ENCODE measurements at places on chromosomes 13 and 19. TPM values are rescaled to one million over a fixed set of nuclear protein-coding genes. Genes with fewer than 3 reads are reported as not detected.

Gene MYH14
- 2.1 TPM for total RNA-seq

DNA sequence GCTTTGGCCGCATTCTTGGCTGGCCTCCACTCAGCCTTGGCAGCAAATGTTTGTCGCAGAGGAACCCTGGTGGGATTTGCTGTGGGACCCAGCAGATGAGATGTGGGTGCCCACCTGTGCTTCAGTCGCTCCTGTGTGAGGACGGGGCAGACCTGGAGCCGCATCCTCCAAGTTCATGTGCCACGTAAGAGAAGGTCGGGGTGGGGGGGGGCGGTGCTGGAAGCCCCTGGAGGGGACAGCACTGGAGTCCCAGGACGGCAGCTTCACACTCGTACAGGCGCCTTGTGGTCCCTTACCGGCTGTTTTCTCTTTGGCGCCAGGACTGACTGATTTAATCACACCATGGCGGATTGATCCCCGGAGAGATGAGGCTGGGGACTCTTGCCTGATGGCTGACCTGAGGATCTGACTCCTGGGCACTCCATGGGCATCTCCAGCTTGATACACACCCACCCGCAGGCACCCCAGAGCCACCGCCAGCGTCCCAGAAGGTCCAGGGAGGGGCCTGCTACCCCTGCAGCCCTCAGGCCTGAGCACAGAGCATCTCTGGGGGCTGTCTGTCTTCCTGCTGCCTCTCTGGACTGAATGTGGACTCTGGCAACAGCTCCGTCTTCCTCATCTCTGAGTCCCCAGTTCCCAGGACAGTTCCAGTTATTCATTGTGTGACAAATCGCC, 10.0 kb upstream of the GRTP1 start:
- no peaks in the 10 kb centered on the region for H3K27me3 ChIP-seq
- H3K36me3 ChIP-seq = no peaks in the 10 kb centered on the region
- H3K4me3 ChIP-seq = no peak overlapping the region
- H3K4me1 ChIP-seq = no peaks in the 10 kb centered on the region
- no peak overlapping the region for H3K27ac ChIP-seq

GRCh38 chr19:33207903-33208302, 13.8 kb downstream of the LRP3 start:
- DNase-seq = no peak
- no peak overlapping the region for H3K27ac ChIP-seq
- no peak overlapping the region for H3K4me3 ChIP-seq
- no peaks in the 10 kb centered on the region for H3K27me3 ChIP-seq

Gene SHISA7
- total RNA-seq = not detected

Measured in cardiac muscle cell (in vitro differentiated cells and primary cell).